ENCODE measurements at places on chromosomes 13 and 19.
A peak's percentile ranks its signal among the peaks of the same experiment; 100 is the strongest.

DNA sequence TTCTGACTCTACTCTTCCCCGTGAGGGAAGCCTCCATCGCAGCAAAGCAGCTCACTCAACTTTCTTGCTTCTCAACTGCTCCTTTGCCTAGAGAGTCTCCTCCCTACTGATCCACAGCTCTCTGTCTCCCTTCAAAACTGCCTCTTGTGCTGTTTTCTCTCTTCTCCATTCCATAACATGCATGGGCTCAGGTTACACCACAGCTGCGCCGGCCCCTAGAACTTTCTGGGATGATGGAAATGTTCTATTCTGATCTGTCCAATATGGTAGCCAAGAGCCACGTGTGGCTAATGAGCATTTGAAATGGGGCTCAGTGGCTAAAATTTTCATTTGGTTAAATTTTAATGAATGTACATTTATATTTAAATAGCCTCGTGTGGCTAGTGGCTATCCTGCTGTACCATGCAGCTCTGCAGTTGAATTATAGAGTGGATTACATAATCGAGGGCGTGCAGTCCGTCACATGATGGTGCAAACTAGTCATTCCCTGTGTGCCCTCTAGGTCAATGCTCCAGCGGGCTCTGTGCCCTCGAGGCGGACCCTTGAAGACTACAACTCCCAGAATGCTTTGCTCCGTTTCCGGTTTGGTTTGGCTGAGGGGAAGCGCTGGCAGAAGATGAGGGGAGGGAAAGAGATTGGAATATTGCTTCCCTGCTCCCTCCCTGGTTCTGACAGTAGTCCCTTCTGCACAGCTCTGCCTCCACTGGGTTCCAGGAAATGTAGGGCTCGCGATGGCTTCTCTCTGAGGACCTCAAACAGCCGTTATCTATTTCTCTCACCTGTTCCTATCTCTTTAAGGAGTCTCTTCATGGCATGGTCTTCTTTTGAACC lies 109.8 kb downstream of the CACNA1A start:
- DNase-seq = no peak

GRCh38 chr13:52994865-52995264 lies 33.7 kb upstream of the OLFM4 start:
- DNase-seq = no peak

GRCh38 chr19:33329736-33330135 lies 27.4 kb upstream of the CEBPA start:
- DNase-seq = no peak

GRCh38 chr19:53871454-53871853 lies 3.8 kb downstream of the MYADM start:
- no peak for DNase-seq

GRCh38 chr13:25608181-25608580 lies 236.4 kb downstream of the ATP8A2 start:
- no peak for DNase-seq

GRCh38 chr19:42831221-42832019 lies 48.1 kb downstream of the PSG1 start:
- no peak for DNase-seq

- DNase-seq = no peak
These were observed 5.0 kb upstream of the MTMR6 start for GRCh38 chr13:25292301-25292700.

DNA sequence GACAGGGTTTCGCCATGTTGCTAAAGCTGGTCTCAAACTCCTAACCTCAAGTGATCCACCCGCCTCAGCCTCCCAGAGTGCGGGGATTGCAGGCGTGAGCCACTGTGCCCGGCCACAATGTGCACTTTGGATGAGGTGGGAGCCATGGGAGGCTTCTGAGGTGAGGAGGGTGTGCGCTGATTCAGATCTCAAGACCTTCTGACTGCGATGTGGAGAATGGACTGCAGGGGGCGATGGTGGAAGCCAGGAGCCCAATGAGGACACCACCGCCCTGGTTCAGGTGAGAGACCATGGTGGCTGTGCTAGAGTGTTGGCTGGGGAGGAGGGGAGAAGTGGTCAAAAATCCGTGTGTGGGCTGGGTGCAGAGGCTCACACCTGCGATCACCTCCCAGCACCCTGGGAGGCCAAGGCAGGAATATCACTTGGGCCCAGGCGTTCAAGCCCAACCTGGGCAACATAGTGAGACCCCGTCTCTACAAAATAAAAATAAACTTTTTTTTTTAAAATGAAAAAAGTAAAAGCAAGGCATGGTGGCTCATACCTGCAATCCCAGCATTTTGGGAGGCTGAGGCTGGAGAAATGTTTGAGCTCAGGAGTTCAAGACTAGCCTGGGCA lies 5.6 kb downstream of the INAFM1 start:
- no peak for DNase-seq

DNA sequence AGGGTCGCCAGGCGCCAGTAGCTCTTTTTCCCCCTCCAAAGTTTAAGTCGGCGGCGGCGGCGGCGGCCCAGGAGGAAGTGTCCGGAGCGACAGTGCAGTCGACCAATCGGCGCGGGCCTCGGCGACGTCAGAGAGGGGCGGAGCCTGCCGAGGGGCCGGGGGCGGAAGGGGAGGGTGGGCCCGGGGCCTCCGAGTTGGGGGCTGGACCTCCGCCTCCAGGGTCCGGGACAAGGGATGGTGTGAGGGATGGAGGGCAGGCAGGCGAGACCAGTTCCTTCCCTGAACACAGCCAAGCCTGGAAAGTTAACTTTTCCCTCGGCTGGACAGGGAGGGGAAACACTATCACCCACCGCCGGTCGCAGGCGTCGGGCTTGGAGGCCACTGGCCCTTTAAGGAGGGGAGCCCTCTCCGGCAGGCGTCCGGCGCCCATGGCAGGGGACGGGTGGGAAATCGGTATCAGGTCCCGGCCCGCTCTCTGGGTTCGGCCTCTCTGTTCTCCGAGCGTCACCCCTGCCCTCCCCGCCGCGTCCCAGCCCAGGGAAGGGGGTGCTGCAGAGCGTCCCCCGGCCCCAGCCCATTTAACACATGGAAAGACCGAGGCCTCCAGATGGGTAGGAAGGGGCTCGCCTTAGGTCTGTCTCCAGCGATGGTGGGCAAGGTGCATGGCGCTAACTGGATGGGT lies at the start of gene PRKD2:
Gene PRKD2 (minus strand): TSS at position 81 of the 682 bp plus-strand sequence. CDS start 744 bp downstream, outside the sequence.
- no peak for DNase-seq

- DNase-seq = no peak
These were observed 15.7 kb downstream of the RANBP3 start for GRCh38 chr19:5961969-5962945.

GRCh38 chr19:38389101-38389925 lies 816 bp downstream of the SPRED3 start:
- no peak for DNase-seq

GRCh38 chr13:39565036-39565949 lies 37.7 kb downstream of the LHFPL6 start:
- DNase-seq = peak; percentile 39

DNA sequence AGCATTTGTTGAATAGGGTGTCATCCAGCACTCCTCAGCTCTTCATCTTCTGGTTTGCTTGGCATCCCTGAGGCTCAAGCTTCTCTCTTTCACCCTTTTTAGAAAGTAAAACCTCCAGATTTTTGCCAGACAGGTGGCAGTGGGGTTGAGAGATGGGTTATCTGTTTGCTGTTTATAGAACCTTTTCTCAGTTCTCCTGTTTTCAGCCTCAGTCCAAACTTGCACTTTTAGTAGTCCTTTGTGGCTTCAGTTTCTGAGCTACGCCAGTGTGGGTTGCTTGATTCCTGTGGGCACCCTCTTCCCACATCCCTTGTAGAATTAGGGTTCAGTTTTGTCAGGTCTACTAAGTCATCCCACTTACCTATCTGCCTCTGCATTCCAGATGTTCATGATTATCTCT lies 147.9 kb downstream of the PAN3 start:
- DNase-seq = no peak

GRCh38 chr13:76225815-76226489 lies 589.8 kb downstream of the LMO7 start:
- DNase-seq = no peak

GRCh38 chr19:51593969-51594773 lies 23.1 kb downstream of the ZNF175 start:
- DNase-seq = peak; percentile 68

DNA sequence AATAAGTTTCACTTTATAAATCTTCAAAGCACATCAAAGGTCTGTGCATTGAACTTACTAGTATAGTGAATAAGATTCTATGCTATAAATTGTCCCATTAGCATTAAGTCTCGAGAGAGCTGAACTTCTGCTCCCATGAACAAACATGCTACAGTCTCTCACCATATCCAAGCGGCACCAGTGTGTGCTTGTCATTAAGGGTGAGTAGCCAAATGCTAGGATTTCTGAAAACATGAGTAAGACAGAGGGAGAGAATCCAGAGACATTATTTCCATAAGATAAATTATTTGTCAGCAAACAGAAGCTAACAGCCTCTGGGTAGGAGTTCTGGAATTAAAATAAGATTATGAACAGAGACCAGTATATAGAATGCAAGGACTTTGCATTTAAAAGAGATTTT lies 2882.5 kb downstream of the PCDH9 start:
- no peak for DNase-seq

DNA sequence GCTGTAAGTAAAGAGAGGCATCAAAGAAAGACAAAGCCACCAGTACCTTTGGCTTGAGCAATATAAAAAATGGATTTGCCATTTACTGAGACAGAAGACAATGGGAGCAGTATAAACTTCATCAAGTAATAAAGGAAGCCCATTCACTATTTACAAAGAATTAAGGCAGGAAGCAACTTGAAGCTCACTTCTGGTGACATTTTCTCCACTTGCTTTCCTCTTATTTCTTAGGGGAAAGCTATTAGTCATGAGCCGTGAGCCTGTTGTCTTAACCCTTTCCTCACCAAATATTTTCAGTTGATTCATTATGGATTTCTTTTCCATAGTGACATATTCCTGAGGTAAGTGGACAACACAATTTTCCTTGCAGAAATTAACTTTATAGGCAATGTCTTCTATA lies 156.8 kb downstream of the DNAJC3 start:
- no peak for DNase-seq

DNA sequence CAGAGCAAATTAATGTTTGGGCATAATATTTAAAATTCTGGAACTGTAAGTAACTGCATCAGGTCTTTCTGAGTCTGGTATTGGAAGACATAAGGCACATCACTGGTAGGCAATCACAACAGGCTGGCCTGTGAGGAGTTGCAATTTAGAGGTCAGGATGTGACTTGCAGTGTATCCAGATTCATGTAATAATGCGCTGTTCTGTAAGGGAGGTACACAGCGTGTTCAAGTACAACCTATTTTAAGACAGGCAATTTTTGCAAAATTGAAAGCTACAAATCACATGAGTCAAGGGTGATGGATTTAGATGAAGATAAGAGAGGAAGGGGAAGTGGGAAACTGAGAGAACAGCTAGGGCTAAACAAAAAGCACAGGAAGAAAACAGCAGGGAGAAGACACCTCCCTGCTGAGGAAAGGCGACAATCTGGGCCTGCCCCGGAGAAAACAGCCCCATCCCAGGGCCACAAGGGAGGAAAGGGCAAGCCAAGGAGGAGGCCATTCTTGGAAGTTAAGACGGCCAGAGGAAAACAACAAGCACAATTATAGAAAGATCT lies 138.1 kb downstream of the LACC1 start:
- DNase-seq = no peak

DNA sequence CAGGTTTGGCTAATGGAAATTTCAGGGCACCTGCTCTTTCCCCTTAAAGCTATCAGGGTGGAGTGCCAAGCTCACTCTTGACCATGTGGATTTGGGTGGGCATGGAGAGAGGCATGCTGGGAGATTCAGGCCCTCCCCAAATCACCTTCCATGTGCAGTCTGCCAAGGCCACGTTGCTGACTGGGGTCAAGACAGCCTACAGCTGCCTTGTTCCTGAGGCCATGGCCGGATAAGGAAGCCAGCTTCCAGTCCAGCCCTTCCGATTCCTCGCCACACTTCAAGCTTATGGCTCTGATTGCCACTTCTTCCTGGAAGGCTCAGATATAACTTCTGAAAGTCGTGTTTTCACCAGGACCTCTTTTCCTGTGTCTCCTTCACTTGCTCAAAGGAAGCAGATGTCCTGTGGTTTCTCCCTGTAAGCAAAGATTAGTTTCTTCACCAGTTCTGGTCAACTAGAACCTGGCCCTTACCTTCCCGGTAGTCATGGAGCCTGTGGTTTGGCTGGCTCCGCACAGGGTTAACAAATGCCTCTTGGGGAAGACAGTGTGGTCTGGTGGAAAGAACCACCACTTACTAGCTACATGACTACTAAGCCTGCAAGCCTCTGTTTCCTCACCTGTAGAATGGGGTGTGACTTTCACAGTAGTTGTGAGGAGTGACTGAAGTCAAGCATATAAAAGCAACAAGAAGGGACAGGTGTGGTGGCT lies 16.1 kb upstream of the TPT1 start:
- DNase-seq = no peak

GRCh38 chr13:51520524-51520923 lies 63.7 kb upstream of the WDFY2 start:
- no peak for DNase-seq

DNA sequence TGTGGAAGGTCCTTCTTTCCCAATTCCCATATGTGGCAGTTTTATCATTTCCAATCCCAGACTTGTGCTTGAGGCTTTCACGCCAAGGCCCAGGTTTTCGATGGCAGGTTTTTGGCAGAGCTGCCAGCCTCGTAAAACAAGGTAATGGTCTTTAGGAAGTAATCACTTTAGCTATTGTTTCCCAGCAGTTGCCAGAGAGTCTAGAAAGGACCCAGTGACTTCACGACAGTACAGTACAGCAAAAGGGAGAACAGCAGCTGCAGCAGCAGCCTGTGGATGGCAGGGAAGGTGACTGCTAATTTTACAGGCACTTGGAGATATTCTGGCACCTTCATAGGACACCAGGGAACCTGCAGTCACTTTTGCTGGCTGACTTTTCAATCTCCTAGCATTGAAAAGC lies 291.6 kb upstream of the MAB21L1 start:
- DNase-seq = no peak

GRCh38 chr13:30881191-30881651 lies 24.9 kb upstream of the MEDAG start:
- no peak for DNase-seq

GRCh38 chr13:29847501-29847983 lies 2.9 kb downstream of the UBL3 start:
- no peak for DNase-seq
